ENCODE measurements at places on chromosomes 3 and 15.
A peak's percentile ranks its signal among the peaks of the same experiment; 100 is the strongest.

DNA sequence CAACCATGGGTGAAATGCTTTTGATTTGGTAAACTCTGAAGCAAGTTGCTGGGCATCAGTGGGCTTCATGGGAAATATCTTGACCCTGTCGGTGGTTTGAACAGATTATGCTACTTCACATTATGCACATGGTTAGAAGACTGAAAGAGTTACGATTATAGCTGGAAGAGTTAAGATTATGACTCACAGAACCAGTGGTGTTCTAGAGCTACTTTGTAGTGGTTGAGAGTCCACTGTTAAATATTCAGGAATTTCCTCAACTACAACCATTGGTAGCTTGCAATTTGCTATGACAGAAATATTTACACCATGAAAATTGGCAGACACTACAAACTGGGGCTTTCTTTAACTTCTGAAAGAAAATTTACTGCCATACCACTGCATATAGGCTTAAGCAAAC is 99.3 kb downstream of the GADL1 start:
- DNase-seq = no peak

DNA sequence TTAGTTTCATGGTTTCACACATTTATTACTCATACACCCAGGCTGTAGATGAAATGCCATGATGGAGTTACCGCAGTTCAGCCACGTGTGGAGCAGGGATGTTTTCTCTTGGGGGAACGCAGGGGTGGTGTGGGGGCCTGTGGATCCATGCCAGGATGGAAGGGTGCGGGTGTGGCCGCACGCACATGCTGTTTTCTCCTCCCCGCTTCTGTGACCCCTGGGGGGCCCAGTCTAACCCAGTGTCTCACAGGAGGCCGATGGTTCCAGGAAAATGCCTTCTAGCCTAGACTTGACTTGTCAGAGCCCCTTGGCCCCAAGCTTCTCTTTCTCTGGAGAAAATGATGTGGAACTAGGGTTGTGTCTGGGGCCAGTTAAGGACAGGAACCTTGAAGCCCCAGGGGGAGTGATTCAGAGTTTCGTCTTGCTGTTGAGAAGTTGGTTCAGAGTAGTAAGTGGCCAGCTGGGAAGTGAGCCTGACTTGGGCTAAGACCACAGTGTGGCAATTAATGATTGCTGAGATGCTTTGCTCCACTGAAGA is 240.4 kb upstream of the BHLHE40 start:
- peak; percentile 14 for DNase-seq

GRCh38 chr15:32909431-32909830 is 191.6 kb downstream of the GREM1 start:
- no peak for DNase-seq

GRCh38 chr3:180528843-180529242 is 73.1 kb upstream of the TTC14 start:
- DNase-seq = no peak

DNA sequence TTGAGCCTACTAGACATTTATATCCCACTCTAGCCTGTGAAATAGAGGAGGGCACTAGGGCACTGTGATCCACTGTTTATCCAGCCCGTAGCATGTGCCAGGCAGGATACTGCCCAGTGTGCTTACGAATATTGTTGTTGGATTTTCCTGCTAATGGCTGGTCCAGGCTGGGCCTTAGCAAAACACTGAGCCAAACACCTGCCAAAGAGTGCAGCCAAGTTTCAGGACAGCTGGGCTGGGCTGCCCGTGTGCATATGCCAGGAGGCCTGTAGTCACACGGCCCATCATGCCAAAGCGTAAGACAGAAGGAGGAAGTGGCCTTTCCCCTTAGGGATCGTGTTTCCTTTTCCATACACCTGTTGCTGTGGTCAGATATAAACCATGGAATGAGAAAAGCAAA is 54.5 kb upstream of the ABHD10 start:
- no peak for DNase-seq

GRCh38 chr15:70875001-70875782 is 17.0 kb downstream of the THAP10 start:
- no peak for DNase-seq

DNA sequence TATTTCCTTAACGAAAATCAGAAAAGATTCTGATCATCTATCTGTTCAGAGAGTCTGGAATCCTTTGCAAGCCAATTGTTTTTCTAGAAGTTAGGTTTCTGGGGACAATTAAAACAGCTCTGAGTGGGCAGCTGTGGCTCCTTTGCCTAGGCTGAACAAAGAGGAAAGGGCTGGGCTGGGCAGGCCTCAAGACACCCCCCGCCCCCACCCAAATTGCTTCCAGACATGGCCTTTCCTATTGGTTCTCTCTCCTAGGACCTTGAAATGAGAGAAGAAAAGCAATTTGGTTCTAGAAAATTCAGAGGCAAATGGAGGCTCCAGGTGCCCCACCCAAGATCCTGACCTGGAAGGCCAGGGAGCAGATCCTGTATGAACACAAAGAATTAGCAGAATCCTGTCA is 2.3 kb upstream of the ADPGK start:
- no peak for DNase-seq

GRCh38 chr3:10396083-10396482 is 75.2 kb upstream of the SEC13 start:
- no peak for DNase-seq

DNA sequence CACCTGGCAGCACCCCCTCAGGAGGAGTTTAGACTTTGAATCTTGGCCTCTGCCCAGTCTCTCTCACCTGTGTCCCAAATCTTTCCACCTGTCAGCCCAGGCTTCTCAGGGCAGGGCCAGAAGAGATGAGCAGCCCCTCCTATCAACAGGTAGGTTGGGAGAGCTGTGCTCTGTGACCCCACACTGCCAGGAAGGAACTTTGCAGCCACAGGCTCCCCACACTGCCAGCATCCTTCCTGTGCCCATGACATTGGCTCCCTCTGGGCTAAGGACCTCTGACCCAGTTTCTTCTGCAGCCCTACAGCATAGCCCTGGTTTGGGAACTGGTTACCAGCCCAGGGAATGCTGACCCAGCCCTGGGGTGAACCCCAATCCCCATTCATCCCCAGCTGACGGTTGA is 115.7 kb upstream of the IQSEC1 start:
- no peak for DNase-seq

- DNase-seq = no peak
Observed at GRCh38 chr3:97742036-97742435, 22.5 kb upstream of the ARL6 start.

DNA sequence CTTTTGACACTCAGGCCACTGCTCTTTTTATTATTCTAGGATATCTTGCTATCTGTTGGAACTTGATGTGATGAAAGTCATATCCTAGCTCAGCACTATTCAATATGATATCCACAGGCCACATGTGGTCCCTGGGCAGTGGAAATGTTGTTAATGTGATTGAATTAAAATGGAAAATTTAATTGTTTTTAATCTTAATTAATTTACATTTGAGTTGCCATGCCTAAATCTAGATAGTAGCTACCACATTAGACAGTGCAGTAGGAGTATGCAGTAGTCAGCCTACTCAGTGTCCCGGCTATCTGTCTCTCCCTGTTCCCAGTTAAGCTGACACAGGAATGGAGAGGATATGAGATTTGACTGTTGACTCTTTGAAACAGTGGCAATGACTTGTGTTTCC is 460.2 kb downstream of the GBE1 start:
- DNase-seq = no peak

DNA sequence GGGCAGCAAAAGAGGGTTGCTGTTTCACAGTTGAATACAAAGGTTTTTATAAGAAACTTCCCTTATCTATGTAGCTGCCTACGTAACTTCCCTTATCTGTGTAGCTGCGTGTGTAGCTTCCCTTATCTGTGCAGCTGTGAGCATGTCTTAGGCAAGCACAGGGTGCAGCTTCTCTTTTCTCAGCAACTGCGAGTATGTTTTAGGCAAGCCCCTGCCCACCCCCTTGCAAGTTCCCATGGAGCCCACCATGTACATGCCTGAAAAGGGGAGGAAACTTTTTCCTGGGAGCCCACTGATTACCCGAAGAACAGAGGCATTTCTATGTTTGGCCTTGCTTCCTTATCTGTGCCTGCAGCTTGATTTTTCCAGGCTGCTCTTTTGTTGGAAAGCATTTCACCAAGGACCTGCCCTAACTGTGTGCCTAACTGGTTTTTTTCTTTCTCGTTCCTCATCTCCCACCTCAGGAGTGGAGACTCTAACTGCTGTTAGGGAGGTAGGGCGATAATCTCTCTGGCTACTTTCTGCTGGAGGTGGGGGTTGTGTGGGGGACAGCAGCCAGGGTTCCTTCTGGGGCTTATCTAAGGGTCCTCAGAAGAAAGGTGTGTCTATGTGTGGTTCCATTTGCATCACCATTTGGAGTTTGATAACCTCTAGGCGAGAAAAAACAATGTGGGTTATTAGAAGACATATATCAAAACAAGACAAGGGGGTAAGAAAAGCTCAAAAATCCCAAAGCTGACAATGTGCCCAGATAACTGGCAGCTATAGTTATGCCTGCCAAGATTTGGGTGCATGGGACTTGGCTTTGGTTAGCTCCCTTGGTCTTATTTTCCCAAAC is 26.0 kb downstream of the SORD start:
- DNase-seq = no peak

DNA sequence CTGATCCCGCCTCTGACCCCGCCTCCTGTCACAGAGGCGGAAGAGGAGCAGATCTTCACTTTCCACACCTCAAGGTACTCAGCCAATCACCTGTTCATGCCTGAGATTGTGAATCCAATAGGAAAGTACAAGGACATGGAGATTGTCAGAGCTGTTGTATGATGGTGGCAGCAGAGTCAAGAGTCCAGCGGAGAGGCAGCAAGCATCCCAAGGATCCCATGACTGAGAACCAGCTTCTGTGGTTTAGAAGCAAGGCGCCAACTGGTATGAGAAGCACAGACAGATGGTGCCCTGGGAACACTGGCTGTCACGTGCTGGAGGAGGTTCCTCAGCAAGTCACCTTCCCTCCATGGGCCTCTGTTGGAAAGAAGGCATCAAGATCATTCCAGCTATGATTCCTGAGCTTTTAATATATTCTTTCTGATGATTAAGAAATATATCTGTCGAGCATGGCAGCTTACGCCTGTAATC is 93.9 kb downstream of the CPN2 start:
- DNase-seq = no peak

- no peak for DNase-seq
Observed at GRCh38 chr3:190526787-190527762, 13.2 kb downstream of the IL1RAP start.

GRCh38 chr3:16318176-16318575 is 53.2 kb downstream of the OXNAD1 start:
- no peak for DNase-seq

DNA sequence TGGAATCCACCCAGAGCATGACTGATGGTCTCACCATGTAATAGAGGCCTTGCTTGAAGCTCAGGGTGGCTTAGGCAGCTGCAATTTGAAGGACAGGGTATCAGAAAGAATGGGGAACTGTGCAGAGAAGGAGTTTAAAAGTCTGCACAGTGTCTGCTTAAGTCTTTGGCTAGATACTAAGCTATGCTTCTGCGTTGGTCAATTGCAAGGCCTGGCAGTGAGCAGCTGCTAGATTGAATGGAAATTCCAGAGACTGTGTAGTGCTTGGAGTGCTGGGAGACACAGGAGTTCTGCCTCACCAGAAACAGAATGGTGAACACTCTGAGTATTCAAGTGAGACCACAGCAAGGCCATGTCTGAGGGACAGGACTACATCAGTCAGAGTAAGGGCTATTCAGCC is 17.3 kb upstream of the ATP10A start:
- DNase-seq = no peak

- DNase-seq = no peak
Observed at GRCh38 chr3:27729748-27730611, 7.9 kb upstream of the EOMES start.

GRCh38 chr15:34986326-34986725 is 1.8 kb downstream of the ZNF770 start:
- peak; percentile 28 for DNase-seq

DNA sequence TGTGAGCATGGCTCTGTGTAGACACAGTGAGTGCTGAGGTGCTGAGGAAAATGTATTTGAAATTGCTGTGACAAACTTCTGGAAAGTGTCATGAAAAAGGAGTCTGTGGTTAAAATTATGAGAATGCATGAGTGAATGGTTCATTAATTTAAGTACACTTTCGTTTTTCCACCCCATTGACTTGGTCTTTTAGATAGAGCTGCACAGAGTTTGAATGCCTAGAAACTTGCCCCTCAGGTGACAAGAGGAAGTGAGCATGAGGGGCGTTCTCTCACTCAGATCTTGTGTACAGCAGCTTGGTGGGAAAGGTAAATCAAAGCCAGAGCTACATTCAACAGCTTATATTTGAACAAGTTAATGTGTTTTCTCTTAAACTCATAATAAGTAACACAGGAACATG is 296.8 kb downstream of the WDR72 start:
- no peak for DNase-seq

DNA sequence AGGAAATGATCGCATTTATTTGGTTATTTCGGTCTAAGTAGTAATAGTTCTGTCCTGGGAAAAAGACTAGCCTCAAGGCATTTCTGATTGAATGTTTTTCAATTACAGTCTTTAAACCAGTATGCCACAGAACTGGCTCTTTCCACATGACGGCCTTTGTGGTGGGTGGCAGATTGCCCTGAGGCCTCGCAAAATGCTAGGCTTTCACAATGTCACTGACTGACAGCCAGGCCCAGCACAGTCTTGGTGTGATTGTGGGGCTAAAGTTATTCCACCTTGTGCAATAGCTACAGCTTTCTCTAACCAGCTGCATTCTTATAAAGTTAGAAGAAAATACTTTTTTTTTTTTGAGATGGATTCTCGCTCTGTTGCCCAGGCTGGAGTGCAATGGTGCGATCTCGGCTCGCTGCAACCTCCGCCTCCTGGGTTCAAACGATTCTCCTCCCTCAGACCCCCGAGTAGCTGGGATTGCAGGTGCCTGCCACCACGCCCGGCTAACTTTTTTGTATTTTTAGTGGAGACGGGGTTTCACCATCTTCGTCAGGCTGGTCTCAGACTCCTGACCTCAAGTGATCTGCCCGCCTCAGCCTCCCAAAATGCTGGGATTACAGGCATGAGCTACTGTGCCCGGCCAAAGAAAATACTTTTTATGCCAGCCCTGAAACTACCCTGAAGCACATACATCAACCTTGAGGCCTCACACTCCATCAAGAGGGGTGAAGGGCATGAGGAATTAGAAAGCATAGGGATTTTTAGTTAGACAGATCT is 2.5 kb upstream of the ADIPOQ start:
- no peak for DNase-seq

- peak; percentile 62 for DNase-seq
Observed at GRCh38 chr3:45864760-45865519, 21.4 kb upstream of the CCR9 start.

GRCh38 chr15:40274350-40275274 is 8.3 kb downstream of the ANKRD63 start:
- DNase-seq = peak; percentile 87

Data from activated CD4-positive, alpha-beta T cell treated with anti-CD3 and anti-CD28 coated beads, Interleukin-2, Interleukin-4, amounts not matched to agents 100 ng/mL and 50 ng/mL, durations not matched to agents 16 hours and 8 hours (primary cell).